Activated naive CD4-positive, alpha-beta T cell treated with anti-CD3 and anti-CD28 coated beads, Interleukin-2, amount 10 ng/mL, durations not matched to agents 5 hours and 36 hours (primary cell): ENCODE measurements at places on chromosomes 12 and 14. TPM values are rescaled to one million over a fixed set of nuclear protein-coding genes. Genes with fewer than 3 reads are reported as not detected.

Gene KSR2
- total RNA-seq: not detected

Gene KCNMB4
- 0.91 TPM for total RNA-seq

Gene RBP5
- total RNA-seq: 0.48 TPM

Gene SLC6A15
- total RNA-seq: not detected

Gene DPF3
- total RNA-seq: 11.3 TPM

Gene TOMM20L
- not detected for total RNA-seq

Gene MANSC1
- total RNA-seq: 0.23 TPM

Gene CCNK
- total RNA-seq: 68.7 TPM

Gene SPX
- total RNA-seq: 0.20 TPM

Gene PABPN1
- 197 TPM for total RNA-seq
